Type B pancreatic cell (in vitro differentiated cells): ENCODE measurements at places on chromosomes 6 and 20.

- no peak for DNase-seq
Observed at GRCh38 chr6:7073821-7074525, 33.8 kb upstream of the RREB1 start.

- no peak for DNase-seq
Observed at GRCh38 chr20:50089787-50090177, 23.2 kb downstream of the UBE2V1 start.

DNA sequence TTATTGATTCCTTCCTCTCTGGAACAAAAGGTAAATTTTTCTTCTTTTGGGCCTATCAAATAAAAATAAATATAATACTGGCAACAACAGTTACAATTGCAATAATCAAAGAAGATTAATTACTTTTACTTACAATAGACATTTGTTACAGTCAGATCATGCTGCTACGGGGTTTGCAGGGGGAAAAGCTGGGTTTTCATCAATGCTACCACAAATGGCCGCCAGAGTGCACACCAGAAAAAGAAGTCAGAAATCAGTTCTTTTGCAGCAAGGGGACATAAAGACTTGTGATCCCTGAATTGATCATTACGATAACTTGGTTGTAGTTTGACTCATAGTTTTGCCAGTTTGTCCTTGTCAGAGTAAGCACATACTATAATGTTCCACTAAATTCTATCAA lies 714.5 kb upstream of the EYS start:
- DNase-seq = no peak

DNA sequence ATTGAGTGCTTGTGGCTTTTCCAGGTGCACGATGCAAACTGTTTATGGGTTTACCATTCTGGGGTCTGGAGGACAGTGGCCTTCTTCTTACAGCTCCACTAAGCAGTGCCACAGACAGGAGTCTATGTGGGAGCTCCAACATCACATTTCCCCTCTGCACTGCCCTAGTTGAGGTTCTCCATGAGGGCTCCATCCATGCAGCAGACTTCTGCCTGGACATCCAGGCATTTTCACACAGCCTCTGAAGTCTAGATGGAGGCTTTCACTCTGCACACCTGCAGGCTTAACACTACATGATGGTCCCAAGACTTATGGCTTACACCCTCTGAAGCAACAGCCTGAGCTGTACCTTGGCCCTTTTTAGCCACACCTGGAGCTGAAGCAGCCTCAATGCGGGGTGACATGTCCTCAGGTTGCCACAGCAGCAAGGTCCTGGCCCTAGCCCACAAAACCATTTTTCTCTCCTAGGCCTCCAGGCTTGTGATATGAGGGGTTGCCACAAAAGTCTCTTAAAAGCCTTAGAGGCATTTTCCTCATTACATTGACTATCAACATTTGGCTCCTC lies 552.2 kb downstream of the TFAP2A start:
- DNase-seq = no peak

DNA sequence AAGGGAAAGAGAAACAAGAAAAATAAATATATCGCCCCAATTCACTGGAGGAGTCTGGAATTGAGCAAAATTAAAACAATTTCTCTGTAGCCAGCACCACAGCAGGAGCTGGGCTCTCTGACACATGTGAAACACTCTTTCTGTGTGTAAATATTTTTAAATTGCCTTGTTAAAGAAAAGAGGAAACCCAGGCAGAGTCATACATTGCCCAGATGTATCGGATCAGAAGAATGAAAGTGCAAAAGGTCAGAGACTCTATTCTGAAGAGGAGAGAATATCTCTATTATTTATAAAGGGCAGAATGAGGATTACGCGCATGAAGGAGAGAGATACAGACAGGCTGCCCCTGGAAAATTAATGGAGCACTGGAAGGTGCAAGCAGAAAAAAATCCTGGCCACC lies 127.0 kb upstream of the MAN1A1 start:
- no peak for DNase-seq

- no peak for DNase-seq
Observed at GRCh38 chr6:156190270-156190669, 586.9 kb upstream of the ARID1B start.

- DNase-seq = no peak
Observed at GRCh38 chr6:40779409-40779808, 192.2 kb upstream of the LRFN2 start.

DNA sequence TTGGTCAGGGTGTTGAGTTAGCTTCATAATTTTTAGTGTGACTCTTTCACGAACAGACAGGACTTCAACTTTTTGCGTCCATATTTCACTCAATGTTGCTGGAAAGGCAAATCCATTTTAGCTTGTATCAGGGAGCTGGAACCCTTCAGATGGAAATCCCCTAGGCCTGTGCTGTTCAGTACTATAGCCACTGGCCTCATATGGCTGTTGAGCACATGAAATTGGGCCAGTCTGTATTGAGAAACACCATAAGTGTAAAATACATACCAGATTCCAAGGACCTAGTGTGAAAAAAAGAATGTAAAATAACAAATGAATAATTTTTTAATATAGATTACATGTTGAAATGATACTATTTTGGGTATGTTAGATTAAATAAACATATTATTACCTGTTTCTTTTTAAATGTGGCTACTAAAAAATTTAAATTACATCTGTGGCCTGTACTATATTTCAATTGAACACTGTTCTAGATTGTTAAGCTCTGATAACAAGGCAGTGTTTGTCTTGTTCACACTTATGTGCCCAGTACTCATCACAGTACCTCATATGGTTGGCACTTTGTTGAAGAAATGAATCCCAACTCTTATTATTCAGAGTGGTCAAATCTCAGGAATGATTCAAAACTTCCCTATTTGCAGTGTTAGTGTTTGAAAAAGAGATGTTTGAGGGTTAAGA lies 34.3 kb downstream of the CTNNBL1 start:
- no peak for DNase-seq

- no peak for DNase-seq
Observed at GRCh38 chr6:119215885-119216590, 133.5 kb downstream of the MAN1A1 start.

DNA sequence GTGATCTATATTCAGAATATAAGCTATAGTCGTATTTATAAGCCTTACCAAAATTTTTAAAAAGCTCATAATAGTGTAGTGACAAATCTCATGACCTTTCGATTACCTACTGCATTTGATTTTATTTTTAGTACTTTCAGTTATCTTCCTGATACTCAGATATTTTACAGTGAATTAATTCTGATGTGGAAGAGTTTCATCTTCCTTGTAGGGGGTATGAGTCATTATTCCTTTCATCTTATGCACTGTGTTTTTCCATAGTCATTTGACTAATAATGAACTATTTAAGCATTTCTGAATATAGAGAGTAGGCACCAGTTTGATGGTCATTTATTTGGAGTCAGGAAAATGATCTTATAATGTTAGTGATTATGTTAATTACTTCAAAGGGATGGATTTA lies 36.4 kb downstream of the HDGFL1 start:
- DNase-seq = no peak

- no peak for DNase-seq
Observed at GRCh38 chr6:84762220-84763002, 2.0 kb downstream of the TBX18 start.

DNA sequence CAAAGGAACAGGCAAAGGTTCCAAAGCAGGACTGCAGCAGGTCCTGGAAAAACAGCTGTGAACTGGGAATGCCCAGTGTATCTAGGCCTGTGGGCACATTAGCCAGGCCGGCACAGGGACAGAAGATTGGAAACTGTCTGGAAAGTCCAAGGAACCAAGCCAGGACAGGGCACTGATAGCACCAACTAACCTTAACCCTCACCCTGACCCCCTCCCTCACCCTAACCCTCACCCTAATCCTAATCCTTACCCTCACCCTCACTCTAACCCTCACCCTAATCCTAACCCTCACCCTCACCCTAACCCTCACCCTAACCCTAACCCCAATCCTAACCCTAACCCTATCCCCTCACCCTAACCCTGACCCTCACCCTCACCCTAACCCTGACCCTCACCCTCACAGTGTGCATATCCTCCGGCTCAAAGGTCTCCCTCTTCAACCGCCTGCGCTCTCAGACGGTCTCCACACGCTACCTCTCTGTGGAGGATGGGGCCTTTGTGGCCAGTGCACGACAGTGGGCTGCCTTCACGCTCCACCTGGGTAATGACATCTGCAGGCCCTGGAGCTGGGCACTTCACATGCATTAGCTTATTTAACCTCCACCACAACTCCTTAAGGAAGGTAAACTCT lies 5.1 kb upstream of the MATN4 start:
- no peak for DNase-seq

GRCh38 chr6:29014729-29015608 lies 9.9 kb upstream of the ZNF311 start:
- no peak for DNase-seq

GRCh38 chr6:167103041-167103891 lies 19.6 kb upstream of the CCR6 start:
- DNase-seq = no peak

DNA sequence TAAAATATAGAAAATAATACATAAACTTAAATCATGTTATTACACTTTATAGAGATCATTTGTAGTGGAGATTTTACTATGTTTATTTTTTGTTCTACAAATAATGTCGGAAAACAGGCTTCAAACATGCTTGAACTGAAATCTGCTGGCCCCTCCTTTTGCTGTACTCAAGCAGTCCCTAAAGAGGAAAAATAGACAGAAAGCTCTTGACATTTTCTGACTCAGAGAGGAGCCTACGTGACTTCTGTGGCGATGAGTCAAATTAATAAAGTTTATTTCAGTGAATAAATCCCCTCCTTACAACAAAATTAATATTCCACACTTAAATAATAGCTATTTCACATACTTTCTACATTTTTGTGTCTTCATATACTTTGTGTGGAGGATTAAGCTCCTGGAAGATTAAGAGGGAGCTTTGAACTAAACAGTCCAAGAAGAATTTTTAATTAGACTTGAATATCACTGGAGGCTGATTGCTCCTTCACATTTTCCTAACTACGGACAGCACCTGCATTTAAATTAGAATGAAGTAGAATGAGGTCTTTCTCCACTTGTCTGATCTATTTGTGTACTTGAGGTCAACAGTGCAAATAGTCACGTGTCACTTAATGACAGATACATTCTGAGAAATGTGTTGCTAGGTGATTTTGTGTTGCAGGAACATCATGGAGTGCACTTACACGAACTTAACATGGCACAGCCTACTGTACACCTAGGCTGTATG lies 1.7 kb upstream of the TREM1 start:
- DNase-seq = no peak

DNA sequence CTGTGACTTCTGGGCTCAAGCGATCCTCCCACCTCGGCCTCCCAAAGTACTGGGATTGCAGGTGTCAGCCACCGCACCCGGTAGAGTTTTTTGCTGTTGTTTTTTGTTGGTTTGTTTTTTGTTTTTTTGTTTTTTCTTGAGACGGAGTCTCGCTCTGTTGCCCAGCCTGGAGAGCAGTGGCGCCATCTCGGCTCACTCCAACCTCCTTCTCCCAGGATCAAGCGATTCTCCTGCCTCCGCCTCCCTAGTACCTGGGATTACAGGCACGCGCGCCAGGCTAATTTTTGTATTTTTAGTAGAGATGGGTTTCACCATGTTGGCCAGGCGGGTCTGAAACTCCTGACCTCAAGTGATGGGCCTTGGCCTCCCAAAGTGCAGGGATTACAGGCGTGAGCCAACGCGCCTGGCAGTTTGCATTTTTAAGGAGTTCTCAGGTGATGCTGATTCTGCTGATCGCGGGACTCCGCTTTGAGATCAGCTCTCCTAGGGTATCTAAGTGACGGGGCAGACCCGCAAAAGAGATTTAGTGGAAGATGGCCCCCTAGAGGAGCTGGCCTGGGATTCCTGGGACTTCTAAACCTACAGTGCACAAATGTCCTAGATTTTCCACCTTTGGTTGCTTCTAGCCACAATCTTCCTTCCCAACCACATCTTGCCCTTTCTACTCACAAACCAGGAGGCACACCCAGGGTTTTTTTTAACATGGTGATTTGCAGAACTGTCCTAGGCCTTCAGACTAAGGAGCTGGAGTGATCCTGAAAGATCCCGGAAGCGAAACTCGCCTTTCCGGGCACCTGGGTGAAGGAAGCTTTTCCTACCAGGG lies 45.2 kb downstream of the DPPA5 start:
- no peak for DNase-seq

- no peak for DNase-seq
Observed at GRCh38 chr6:163759542-163759941, 345.0 kb downstream of the QKI start.

GRCh38 chr20:46831633-46832011 lies 63.0 kb upstream of the EYA2 start:
- peak; percentile 32 for DNase-seq

GRCh38 chr20:18901980-18902737 lies 88.6 kb downstream of the SCP2D1 start:
- no peak for DNase-seq
